Fibroblast of villous mesenchyme (primary cell): ENCODE measurements at places on chromosomes 6 and 20. TPM values are rescaled to one million over a fixed set of nuclear protein-coding genes. Genes with fewer than 3 reads are reported as not detected.

DNA sequence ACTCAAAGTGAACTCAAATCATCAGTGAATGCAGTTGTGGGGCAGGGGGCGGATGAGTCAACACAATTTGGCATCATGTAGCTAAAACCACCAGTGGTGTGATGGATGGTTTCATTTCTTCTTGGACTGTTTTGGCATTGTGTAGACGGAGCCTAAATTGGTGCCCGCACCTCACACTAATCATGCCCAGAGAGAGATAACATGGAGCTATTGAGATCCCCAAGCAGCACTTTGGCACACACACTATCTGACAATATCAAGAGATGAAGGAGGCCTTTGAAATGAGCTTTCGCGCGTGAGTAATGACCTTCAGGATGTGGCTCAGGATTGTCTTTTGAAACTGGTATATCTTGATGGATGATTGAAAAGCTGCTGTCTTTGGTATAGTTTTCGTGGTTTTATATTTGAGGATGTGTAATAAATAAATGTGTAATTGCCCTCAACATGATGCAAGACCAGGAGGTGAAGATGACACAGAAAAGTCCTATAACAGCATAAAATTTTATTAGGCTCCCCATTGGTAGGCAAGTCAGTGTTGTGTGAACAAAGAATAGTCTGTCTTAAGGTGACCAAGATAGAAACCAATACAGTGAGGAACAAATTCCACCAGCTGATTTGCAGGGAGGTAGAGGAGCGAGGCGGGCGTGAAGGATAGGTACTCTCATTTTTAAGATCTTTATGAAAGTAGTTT lies 174.2 kb downstream of the TSHZ2 start:
- DNase-seq: no peak

DNA sequence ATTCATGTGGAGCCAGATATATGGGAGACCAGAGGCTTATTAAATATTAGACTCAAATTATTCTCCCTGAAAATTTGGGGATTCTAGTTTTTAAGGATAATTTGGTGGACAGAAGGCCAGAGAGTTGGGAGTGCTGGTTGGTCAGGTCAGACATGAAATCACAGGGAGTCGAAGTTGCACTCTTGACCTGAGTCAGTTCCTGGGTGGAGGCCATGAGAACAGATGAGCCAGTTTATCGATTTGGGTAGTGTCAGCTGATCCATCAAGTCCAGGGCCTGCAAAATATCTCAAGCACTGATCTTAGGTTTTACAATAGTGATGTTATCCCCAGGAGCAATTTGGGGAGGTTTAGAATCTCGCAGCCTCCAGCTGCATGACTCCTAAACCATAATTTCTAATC lies 563.5 kb upstream of the NRSN1 start:
- no peak for DNase-seq

TFAP2B gene
- total RNA-seq: not detected in 2 replicates

SH3BGRL2 gene
- 2.6 TPM in 2 replicates for total RNA-seq

RNF144B gene
- 0.97 and 2.6 TPM in 2 replicates for total RNA-seq

NRN1 gene
- not detected in 2 replicates for total RNA-seq

RFX6 gene
- total RNA-seq: not detected in 2 replicates

PRRC2A gene
- total RNA-seq: 75.4 and 84.2 TPM in 2 replicates
